ENCODE measurements at places on chromosomes 12 and 14.
A peak's percentile ranks its signal among the peaks of the same experiment; 100 is the strongest.

DNA sequence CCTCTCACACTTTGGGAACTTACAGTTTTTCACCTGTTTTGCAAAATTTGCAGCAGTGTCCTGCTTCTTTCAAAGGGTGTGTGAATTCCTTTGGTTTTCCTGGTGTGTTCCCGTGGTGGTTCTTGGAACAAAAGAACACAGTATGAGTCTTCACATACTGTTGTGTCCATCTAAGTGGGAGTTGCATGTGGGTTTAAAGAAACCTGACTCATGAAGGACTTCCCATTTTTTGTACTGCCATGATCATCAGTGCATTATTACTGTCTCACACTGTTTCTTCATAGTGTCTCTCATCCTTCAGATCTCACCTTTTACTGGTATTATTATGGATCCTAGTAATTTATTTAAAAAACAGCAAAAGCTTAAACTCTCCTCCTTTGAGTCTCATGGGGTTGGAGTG, 3.8 kb upstream of the GZMH start:
- no peak for DNase-seq

GRCh38 chr12:77685112-77685511, 145.6 kb upstream of the NAV3 start:
- DNase-seq: peak; percentile 96

DNA sequence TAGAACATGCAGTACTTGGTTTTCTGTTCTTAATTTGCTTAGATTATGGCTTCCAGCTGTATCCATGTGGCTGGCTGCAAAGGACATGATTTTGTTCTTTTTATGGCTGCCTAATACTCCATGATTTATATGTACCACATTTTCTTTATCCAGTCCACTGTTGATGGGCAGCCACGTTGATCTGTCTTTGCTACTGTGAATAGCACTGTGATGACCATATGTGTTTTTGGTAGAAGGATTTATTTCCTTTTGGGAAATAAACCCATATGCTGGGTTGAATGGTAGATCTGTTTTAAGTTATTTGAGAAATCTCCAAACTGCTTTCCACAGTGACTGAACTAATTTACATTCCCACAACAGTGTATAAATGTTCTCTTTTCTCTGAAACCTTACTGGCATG, 86.2 kb upstream of the FERMT2 start:
- DNase-seq: no peak

DNA sequence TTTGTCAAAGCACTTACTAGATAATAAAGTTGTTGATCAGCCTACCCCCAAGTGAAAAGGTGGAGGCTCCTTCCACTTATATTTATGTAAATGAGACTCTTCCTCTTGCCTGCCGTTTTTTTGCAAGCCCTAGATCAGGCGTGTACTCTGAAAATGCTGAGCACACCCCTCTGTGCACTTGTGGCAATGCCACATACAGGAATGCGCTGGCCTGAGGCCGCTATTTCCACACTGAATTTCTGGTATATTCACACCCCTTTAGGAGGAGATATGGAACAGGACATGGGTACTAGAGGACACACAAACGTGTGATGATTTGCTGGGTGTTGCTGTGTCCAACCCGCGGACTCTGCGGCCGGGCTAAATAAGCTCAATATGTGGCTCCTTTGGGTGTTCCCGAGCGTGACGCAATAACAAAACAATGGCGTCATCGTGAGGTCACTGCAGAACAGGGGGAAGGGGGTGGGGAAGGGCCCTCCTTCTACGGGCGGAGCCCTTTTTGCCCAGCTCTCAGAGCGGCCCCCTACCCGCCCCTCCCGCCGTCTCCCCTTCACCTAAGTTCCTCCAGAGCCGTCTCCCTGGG, 554 bp upstream of the TSPAN31 start:
- DNase-seq: no peak

DNA sequence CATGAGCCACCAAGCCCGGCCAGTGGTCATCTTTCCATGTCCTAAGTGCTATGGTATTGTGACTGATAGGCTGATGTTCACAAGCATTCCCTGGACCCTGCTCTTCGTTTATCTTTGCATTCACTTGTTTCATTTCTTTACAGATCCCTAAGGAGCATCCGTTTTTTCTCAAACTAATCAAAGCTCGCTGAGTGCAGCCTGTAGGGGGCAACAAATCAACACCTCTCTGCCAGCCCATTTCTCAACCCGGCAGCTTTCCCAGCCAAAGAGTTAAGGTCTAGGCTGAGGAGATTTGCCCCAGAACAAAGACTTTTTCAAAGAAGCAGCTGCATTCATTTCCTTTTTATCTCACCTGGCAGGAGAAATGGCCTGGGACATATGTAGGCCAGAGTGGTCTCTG, 12.1 kb downstream of the SIRT4 start:
- no peak for DNase-seq

DNA sequence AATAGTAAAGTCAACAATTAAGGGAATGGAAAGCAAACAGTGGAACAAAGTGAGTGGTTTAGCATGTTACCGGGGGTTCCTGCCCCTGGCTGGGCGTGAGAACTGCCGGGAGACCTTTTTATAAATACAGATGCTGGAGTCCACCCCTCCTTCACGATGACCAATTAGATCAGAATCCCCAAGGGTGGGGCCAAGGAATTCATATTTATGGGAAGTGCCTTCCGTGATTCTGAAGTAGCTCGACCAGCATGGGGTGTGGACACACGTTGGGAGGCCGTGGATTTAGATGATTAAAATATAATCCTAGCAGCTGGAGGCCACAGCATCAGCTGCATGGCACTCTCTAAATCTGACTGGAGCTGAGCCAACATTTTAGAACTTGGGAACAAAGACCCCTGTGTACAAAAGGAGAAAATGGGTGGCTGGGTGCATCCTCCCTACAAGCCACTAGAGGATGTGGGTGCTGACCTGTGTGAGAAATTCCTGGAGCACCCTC, 87.9 kb downstream of the SRRM4 start:
- no peak for DNase-seq

GRCh38 chr12:49309386-49309785, 13.7 kb upstream of the TROAP start:
- DNase-seq: no peak

DNA sequence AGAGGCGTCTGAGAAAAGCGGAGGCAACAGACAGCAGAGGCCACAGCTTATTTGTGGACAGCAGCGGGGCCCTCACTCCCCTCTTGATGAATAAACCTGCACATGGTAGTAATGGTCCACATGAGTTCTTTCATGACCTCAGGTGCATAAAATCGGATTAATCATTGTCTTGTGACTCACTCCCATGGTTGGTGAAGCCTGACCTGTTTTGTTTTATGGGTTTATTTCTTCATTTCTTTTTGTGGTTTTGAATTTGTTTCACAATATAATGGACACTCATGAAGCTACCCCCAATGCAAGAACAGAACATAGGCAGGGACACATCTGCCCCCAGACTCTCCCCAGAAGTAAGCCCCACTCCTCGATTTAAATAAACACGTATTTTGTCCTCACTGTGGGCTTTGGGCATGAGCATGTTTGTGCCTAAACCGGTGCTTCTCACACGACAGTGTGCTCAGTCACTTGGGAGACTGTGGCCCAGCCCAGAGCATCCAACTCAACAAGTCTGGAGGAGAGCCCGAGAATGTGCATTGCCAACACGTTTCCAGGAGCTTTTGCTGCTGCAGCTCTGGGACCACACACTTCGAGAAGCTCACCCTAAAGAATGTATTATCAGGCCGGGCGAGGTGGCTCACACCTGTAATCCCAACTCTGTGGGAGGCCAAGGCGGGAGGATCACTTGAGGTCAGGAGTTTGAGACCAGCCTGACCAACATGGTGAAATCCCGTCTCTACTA, 116.1 kb downstream of the SCARB1 start:
- DNase-seq: no peak

GRCh38 chr14:98977451-98977850, 294.5 kb downstream of the BCL11B start:
- no peak for DNase-seq

Measured in brain (organoid and tissue), 16 donors.